CD4-positive, alpha-beta T cell treated with Interleukin-4 for 1 hour (primary cell): ENCODE measurements at places on chromosomes 1 and 21.

DNA sequence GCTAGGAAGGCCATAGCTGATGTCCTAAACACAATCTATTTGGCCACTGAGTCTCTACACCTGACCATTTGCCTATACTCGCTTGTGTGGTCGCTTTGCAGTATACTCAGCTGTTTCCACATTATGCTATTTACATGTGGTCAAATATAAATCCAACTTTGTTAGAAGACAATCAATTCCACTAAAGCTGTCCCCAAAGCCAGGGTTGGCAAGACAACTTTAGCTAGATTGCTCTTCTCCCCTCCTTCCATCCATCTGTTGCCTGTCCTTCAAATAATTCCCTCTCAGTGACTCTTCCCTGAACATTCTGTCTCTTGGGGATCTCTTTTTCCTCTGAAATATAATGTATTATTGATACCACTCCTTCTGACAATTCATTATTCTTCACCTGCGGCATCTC, 30.1 kb downstream of the AVPR1B start:
- DNase-seq: no peak

GRCh38 chr21:16642353-16642752, 870.5 kb upstream of the CXADR start:
- DNase-seq: no peak

- no peak for DNase-seq
Measured at GRCh38 chr1:186882372-186883134, 53.8 kb downstream of the PLA2G4A start.

- DNase-seq: no peak
Measured at GRCh38 chr1:6487804-6488484, 3.5 kb downstream of the PLEKHG5 start.

- DNase-seq: no peak
Measured at GRCh38 chr21:38796424-38796823, 9.3 kb upstream of the ETS2 start.

DNA sequence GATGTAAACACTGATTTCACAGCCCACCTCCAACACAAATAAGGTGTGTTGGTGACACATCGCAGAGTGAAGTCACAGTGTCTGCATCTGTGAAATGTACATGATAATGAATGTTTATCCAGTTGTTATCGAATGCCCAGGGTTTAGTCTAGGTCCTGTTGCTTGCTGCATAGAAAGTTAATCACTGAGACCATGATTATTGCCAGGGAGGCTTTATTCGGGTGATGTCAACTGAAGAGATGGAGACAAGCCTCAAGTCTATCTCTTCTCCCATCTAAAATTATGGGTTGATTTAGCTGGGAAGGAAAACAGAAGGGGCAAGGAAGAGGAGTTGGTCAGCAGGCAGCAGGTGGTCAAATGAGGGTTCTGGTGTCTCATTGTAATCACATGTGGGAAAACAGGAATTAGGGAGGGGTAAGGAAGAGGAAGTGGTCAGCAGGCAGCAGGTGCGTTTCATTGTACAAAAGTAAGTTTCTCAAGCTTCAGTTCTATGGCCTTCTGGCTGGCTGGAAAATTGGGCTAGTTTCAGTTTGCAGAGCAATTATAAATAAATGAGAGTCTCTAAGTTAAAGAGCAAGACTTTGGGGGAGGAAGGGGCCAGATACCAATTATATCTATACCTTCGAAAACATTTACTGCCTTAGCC, 146.3 kb upstream of the DNAH14 start:
- DNase-seq: no peak

- no peak for DNase-seq
Measured at GRCh38 chr21:43929217-43929971, 64.4 kb downstream of the AGPAT3 start.

- DNase-seq: peak; percentile 26
Measured at GRCh38 chr1:169584483-169585144, 1.7 kb downstream of the F5 start.

DNA sequence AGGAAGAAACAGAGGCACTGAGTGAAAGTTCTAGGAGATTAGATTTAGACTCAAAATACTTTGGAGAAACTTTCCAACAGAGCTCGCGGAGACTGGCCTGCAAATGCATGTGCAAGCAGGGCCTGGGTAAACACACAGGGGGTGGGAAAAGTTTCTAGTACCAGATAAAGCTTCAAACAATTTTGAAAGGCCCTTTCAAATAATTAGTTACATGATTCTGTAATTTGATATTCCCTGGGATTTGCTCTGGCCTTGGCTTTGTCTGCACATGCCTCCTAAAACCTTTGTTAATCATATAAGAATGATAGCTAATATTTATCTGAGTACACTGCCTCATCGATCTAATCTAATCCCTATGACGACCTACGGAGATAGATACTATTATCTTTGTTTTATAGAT, 31.3 kb downstream of the VTCN1 start:
- DNase-seq: no peak

GRCh38 chr1:110903853-110904500, 31.0 kb downstream of the CD53 start:
- DNase-seq: no peak

- DNase-seq: no peak
Measured at GRCh38 chr21:43686811-43687565, 27.6 kb downstream of the RRP1B start.

DNA sequence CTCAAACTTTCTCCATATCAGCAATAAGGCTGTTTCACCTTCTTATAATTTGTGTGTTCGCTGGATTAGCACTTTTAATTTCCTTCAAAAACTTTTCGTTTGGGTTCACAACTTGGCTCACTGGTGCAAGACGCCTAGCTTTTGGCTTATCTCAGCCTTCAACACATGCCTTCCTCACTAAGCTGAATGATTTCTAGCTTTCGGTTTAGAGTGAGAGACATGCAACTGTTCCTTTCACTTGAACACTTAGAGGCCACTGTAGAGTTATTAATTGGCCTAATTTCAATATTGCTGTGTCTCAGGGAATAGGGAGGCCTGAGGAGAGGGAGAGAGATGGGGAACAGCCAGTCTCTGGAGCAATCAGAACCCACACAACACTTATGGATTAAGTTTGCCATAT, 41.2 kb upstream of the IFNLR1 start:
- no peak for DNase-seq

- no peak for DNase-seq
Measured at GRCh38 chr1:231887866-231888265, 261.3 kb downstream of the DISC1 start.

- DNase-seq: no peak
Measured at GRCh38 chr1:90838720-90839119, 121.6 kb upstream of the BARHL2 start.

DNA sequence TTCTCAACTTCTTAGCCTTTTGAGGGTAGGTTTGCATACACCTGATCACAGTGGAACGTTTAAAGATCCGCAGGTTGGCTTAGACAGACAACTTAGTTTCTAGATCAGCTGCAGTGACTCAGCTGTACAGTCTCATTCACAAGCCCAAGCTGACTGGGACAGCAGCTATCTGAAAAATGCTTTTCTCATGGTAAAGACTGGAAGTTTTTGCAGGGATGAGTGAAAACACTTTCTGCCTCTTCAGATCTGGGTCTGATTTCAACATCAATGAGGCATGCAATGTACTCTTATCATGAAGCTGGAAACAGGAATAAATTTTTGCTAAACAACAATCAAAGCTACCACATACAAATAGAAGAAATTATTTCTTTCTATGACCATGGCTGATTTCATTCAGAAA, 61.1 kb upstream of the PTBP2 start:
- no peak for DNase-seq

- DNase-seq: no peak
Measured at GRCh38 chr1:228105270-228105995, 2.3 kb upstream of the C1orf35 start.

DNA sequence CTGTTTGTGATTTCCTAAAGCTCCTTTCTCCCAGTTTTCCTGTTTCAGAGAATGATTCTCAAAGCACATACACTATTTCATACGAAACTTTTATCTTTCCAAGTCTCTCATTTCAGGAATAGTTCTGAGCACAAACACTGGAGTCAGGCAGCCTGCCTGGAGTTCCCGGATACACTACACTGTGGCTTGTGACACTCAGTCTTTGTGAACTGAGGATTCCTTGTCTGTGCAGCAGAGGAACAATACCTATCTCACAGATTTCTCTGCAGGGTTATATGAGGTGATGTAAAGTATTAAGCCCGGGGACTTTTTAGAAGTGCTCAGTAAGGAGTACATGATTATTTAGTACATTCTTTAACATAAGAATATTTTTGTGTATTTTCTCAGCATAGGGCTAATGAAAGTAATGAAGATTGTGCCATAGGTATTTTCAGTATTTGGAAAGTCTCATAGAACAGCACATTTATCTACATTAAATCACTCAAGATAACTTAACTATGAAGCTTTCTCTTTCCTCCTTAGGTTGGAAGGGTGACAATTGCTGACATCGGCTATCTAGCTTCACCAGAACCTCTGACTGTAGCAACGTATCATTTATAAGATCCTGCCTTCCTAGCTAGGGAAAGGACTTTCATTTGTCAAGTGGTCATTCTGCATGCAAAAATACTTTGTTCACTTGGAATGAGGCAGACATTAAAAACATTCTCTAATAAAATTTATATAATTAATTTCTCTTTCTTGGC, 12.9 kb downstream of the GBP2 start:
- DNase-seq: no peak

DNA sequence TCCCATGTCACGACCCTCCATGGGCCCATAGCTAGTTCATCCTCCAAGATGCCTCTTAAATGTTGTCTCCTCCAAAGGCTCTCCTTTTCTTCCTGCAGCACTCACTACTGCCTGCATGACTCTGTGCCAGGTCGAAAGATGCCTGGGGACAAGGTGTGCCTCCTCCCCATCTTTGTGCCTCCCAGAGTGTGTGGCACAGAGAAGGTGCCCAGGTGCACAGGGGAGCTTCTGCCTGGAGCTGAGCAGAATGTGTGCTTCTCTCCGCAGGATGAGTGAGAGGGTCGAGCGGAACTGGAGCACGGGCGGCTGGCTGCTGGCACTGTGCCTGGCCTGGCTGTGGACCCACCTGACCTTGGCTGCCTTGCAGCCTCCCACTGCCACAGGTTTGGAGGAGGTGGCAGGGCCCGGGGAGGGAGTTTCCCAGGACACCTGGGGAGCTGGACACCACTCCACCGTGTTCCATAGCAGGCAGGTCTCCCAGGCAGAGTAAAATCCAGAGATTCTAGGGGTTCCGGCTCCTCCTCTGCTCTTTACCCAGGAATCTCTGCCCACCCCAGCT, 6.9 kb upstream of the PPM1J start:
- no peak for DNase-seq

GRCh38 chr1:157194731-157195520, 56.7 kb upstream of the ETV3 start:
- DNase-seq: no peak

- peak; percentile 51 for DNase-seq
Measured at GRCh38 chr1:223683586-223684487, 18.3 kb upstream of the CAPN8 start.

GRCh38 chr1:51740652-51741051, 123.8 kb downstream of the OSBPL9 start:
- no peak for DNase-seq

DNA sequence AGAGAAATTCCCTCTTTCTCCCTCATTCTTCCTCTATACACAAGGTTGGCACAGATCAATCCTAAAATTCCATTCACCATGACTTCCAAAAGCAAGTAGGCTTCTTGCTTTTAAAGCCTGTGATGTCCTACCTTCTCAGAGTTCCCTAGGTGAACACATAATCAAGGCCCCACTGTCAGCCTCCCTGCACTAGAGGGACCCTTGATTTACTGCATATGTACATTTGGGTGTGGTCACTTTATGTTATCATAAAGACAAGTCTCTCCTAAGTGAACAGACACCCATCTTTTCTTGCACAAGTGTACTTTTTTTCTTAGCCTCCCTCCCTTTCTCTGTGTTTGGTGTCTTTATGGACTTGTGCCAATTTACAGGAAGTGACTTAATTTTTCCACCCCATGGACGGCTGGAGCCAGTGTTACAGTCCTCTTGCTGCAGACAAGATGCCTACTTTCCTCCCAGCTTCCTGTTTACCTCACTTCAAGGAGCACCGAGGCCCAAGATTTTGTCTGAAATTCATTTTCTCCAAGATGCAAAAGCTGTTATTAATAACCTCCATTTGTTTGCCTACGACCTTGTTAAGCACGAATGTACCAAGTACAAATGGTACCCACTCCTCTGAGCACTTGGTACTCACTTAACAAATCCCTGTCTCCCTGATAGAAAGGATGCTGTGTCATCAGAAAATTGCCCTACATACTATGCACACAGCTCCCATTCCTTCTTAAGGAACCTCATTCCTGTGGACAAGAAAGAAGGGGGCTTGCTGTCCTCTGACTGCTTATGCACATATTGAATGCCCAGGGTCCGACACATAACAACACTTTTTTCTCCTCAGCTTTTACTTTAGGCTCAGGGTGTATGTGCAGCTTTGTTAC, 82.8 kb upstream of the SLC44A3 start:
- DNase-seq: no peak

DNA sequence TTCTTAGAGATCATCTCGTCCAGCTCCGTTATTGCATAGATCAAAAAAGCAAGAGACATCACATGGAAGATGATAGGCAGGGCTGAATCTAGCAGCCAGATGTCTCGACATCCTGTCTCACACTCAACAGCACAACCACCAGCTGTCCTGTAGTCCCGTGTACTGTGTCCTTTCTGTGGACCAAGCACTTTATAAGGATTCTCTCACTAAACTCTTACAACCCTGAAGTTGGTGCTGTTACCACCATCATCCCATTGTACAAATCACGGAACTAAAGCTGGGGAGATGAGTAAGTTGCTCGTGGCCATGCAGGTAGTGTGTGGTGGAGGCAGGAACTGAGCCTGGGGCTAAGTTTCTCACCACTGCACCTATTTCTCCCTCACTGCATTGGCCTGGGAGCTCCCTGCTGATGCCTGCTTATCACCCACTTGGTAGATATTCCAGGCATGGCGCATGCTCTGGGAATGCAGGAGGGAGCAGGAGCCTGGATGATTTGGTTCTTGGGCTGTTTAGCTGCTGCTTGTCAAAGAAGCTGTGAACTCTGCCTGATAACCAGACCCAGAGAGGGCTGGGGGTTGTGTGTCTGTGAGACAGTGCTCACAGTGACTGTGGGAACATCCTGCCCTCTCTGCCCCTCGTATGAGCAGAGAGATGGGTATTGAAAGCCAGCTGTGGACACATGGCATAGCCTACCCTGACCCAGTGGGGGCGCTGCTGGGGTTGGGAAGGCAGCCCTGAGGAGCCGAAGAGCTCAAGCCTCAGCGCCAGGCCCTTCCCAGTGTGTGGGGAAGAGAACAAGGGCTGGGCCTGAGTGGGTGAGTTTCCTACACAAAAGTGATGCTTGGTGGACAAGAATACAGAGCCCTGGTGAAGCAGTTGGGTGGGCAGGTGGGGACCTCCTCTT, 13.6 kb downstream of the PPFIA4 start:
- no peak for DNase-seq
